ENCODE measurements at places on chromosomes 3 and 15.

- no peak overlapping the region for H3K4me3 ChIP-seq
- H3K36me3 ChIP-seq = no peaks in the 10 kb centered on the region
These were observed 15.7 kb downstream of the ACOX2 start for GRCh38 chr3:58521336-58521670.

DNA sequence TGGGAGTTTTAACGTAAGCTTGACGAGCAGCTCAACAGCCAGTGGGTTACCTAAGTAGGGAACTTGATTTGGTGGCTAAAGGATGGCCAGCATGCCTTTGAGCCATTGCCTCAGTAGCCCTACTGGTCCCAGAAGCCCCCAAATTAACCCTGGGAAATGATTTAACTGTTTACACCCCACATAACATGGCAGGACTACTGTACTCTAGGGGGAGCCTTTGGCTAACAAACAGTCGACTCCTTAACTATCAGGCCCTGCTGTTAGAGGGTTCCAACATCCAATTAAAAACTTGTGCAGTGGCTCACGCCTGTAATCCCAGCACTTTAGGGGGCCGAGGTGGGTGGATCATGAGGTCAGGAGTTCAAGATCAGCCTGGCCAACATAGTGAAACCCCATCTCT lies 9.4 kb upstream of the SMCO1 start:
- peaks cover 10% of the 10 kb centered on the region for H3K4me1 ChIP-seq
- no peak overlapping the region for H3K27ac ChIP-seq
- H3K27me3 ChIP-seq = no peaks in the 10 kb centered on the region
- no peaks in the 10 kb centered on the region for H3K36me3 ChIP-seq

GRCh38 chr3:125211523-125212090 lies 941 bp downstream of the SLC12A8 start:
- no peak overlapping the region for H3K4me3 ChIP-seq
- DNase-seq = no peak
- no peak overlapping the region for H3K27ac ChIP-seq
- H3K27me3 ChIP-seq = peaks cover 19% of the 10 kb centered on the region
- H3K4me1 ChIP-seq = peaks cover 19% of the 10 kb centered on the region
- no peaks in the 10 kb centered on the region for H3K36me3 ChIP-seq

GRCh38 chr3:171295484-171296373 lies 164.5 kb downstream of the TNIK start:
- no peak overlapping the region for H3K4me3 ChIP-seq
- H3K27me3 ChIP-seq = no peaks in the 10 kb centered on the region
